ENCODE measurements at places on chromosomes 7 and 10.
A peak's percentile ranks its signal among the peaks of the same experiment; 100 is the strongest.

- no peak for ATAC-seq
Measured at GRCh38 chr10:120961795-120962755, 110.9 kb downstream of the WDR11 start.

DNA sequence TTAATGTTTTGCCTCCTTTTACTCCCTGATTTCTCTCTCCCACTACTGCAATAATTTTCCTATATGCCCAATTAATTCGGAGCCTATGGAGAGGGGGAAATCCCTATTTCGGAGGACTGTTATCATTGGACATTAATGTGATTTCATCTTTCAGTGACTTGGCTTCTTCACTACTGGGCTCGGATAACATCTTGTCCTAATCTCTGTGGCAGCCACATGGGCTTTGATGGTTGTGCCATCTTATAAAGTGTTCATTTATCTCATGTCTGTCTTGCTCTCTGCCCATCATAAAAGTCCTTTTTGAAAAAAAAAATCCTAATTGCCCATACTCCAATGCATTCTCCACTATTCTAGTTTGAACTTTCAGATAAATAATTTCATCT lies 15.5 kb upstream of the FAM3C start:
- no peak for ATAC-seq

DNA sequence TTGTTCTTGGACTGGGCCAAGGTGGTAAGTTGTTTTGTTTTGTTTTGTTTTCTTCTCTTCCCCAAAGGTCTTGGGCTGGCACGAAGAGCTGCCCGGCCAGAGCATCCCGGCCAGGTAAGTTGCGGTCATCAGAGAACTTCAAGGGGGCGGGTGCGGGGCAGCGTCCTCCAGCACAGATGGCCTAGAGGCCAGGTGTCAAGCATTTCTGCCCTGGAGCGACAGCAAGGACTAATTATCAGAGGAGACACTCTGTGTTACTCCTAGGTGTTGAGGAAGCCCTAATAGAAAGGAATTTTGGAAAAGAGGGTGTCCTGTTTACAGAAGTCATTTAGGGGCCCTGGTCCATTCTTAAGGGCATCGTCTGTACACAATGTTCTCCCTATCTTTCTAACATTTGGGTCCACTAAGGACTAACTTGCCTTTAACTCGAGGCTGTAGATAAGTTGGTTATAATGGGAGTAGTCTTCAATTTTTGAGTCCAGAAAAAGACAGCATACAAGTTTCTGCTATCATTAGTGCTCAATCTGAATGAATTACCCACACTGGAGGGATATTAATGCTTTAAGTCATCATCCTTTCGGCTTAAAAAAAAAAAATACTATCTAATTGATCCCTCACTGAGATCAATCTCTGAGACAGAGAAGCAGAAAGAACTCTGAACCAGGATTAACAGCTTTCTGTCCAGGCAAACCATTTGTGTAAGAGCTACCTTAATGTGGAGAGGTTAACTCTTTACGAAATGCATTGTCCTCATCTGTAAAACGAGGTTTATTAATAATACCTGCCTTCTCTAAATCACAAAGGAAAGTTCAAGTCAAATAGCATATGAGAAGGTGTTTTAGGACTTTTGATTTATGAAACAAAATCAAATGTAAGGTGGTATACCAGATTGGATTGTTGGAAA lies 1.5 kb downstream of the ITGB8 start:
- no peak for ATAC-seq

GRCh38 chr10:43294241-43294658 lies 27.4 kb upstream of the RASGEF1A start:
- ATAC-seq: peak; percentile 55

DNA sequence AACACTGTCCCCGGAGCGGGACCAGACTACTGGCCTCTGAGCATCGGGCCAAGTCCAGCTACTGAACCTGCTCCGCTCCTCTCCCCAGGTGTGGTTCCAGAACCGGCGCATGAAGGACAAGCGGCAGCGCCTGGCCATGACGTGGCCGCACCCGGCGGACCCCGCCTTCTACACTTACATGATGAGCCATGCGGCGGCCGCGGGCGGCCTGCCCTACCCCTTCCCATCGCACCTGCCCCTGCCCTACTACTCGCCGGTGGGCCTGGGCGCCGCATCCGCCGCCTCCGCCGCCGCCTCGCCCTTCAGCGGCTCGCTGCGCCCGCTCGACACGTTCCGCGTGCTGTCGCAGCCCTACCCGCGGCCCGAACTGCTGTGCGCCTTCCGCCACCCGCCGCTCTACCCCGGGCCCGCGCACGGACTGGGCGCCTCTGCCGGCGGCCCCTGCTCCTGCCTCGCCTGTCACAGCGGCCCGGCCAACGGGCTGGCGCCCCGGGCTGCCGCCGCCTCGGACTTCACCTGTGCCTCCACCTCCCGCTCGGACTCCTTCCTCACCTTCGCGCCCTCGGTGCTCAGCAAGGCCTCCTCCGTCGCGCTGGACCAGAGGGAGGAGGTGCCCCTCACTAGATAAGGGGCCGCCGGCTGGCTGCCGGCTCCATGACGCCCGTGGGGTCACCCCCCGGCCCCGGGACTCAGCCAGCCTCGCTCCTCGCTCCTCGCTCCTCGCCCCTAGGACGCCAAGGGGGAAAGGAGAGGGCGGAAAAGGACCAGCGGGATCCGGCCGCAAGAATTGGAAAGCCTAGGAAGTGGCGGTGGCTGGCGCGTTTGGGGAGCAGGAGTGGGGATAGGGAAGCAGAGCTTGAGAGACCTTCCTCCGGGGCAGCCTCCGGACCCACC lies 3.4 kb downstream of the EVX1 start:
- no peak for ATAC-seq

DNA sequence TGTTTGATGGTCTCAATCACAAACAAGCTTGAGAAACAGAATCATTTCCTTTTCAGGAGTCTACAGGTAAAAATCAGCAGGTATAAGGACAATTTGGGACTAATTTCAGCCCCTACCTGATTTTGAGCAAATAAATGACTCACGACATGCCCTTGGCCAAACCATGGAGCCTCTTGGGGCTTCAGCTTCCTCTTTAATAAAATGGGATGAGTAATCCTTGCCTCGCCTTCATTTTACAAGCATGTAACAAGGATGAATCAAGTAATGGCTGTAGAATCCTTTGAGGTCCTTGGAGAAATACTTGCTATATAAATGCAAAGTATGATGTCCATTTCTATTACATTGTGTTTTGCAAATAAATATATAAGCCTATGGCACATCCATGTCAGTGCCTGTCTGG lies 212.8 kb upstream of the PODXL start:
- no peak for ATAC-seq

DNA sequence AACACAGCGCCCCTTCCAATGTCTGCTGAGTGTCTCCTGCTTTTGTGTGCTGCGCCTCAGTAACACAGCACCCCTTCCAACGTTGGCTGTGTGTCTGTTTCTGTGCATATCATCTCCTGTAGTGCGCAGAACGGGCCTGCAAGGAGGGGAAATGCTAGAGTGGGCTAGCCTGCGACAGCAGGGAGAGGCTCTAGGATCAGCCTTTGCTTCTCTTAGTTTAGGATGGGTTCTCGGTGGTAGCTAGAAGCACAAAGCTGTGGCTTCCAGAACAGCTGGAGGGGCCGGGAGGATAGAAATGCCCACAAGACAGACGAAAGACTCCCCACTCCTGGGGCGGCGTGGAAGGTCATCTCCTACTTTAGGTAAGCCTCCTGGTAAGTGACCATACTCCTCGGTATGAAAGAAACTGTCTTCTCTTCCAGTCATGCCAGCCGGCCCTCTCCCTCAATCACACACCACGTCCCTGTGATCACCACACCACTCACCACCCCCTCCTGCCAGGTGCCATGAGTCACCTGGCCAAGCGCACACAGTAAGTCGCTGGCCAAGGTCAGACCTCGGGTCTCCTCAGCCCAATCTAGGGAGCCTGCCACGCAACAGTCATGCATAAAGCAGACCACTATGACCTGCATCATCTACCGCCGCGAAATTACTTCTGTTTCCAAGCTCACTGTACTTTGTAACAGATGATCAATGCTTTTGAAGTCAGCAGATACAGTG lies 4.8 kb downstream of the PITRM1 start:
- no peak for ATAC-seq

- ATAC-seq: no peak
Measured at GRCh38 chr10:58867683-58868082, 308.8 kb upstream of the PHYHIPL start.

DNA sequence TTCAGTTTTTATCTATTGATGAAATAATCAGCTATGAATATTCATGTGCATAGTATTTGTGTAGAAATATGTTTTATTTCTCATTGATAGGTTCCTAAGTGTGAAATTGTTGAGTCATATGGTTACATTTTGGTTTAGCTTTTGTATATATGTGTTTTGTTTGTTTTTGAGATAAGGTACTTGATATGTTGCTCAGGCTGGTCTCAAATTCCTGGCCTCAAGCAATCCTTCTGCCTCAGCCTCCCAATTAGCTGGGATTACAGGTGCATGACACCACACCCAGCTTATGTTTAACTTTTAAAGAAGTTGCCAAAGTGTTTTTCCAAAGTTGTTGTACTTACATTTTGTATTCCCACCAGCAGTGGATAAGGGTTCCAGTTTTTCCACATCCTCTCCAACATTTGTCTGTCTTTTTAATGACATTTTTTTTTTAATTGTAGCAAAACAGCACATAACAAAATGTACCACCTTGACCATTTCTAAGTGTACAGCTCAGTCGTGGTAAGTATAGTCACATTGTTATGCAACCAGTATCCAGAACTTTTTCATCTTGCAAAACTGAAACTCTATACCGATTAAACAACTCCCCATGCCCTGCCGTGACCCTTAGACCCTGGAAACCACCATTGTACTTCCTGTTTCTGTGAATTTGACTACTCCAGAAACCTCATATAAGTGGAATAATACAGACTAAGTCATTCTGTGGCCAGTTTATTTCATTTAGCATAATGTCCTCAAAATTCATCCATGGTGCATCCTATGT lies 12.6 kb upstream of the UBE2D1 start:
- peak; percentile 20 for ATAC-seq

DNA sequence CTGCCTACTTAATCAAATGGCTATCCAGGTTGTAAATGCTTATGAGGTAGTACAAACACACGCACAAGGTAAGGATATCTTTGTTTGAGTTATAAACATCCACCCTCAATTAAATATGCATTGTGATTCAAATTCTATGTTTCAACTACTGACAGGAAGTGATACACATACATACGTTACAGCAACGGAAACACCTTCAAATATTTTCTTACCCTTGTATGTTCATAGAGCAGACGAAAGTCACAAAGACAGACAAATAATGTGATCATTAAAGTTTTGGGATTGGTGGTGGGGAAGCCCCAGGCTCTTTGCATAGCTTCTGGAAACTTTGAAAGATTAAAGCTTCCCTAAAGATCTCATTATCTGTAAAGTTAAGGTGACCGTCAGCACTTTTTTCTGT lies 521.0 kb downstream of the PARD3 start:
- no peak for ATAC-seq

DNA sequence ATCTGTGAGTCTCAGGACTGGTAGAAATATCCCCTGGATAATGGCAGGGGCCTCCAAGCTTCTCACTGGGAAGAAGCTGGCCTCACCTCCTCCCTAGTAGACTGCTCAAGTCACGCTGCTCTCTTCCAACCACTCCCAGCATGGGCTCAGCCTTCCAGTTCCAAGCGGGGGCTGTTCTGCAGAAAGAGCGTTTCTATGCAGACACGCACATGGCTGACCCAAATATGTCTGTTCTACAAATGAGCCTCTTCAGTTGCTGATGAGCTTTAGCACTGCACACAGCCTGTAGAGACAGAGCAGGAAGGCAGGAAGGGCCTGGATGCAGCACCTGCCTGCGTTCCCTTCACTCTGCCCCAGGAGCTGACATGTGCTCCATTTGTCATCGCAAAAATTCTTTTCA lies 523.9 kb upstream of the MGMT start:
- no peak for ATAC-seq

- no peak for ATAC-seq
Measured at GRCh38 chr10:120103738-120104560, 211.4 kb downstream of the SEC23IP start.

- ATAC-seq: no peak
Measured at GRCh38 chr10:97708976-97709946, 4.3 kb upstream of the MARVELD1 start.

DNA sequence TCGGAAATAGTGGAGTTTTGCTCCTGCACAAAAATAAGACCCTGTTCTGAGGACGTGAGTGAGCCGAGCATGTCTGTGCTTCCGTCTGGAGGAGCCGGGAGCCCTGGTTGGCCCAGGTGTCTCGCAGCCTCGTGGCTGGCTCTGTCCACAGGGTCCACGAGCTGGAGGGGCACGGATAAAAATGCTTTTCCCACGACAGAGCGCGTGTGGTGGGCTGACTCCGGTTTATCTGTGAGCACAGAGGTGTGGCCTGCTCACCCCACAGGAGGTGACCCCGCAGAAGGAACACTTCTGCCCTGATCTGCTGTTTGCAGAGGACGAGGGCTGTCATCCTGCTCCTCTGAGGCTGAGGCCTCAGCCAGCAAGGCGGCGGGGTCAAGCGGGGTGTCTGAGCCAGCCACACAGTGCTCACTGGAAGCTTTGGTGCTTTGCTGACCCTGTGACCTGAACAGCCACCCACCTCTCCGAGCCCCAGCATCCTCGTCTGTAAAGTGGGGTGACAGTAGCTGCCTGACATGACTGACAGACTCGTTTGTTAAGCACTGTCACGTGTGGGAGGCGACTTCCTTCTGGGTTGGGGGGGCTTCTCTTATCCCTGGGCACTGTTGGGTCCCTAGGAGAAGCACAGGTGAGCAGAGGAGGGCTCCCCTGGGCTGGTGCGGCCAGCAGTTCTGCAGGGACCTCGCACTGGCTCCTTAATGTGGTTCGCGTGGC lies 162.5 kb downstream of the DNAJB6 start:
- no peak for ATAC-seq

DNA sequence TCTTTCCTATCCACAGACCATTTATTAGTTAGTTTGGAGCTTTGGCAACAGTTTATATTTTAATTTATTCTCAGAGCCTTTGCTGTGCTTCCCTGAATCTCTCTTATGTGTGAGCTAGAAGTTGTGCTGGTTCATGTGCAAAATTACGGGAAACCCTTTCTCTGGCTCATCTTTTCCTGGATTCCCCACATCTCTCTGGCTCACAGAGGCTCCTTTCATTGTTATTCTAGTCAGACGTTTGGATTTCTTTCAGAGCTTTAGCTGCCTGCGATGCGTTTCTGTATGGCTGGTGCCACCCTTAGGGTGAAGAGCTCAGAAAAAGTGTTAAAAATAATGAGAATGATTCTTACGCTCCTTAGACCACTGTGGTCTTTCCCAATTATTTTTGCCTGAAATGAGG lies 53.3 kb downstream of the TPST1 start:
- ATAC-seq: no peak

DNA sequence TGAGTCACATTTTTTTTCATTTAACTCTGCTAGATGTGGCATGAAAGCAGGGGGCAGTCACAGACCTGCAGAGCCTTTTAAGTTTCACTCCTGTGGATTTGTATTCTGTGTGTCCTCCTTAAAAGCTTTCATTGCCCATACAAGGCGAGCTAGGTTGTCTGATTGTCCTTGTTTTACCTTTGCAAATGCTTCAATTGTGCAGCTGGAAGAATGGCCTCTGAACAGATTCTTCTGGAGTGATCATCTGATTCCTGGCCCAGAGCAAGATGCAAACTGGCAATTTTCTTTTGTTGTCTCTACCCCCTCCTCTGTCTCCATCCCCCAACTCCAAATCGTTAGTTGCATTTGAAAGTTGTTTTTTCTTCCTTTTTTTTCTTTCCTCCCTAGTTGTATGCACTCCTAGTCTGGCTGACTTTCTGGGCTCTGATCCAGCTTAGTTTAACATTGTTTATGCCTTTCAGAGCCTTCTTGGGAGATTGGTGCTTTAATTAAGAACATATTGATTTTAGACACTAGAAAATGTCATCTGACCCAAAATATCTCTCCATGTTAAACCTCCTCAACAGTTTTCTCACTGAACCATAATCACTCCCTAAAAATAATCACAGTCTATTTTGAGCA lies 150.2 kb downstream of the REEP3 start:
- ATAC-seq: no peak
